Anterior cingulate cortex (tissue), 58 donors: ENCODE measurements at places on chromosomes 3 and 15.

DNA sequence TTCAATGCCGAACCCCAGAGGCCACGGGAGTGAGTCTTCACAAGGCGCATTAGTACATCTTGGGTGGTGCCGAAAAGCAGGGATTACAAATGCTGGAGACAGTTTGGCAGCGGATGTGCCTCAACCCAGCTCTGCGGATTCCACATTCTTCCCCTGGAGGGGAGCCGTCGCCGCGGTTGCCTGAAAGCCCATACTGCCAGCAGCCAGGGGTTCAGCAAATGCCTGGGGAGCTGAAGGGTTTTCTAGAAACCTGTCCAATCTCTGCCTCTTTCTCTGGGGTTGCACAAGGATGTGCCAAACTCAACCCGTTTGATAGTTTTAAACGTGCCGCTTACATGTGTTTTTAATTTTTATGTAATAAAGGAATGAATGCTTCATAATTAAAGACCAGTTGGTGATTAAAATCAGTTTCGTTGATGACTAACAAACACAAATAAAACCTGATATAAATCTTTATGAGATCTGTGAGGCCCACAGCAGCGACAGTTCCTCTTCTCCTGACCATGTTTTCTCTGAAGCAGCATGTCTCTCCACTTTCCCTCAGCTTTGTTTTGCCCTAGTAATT, 74.6 kb upstream of the LEKR1 start:
- DNase-seq: no peak

GRCh38 chr15:55661428-55661827, 73.3 kb upstream of the PYGO1 start:
- no peak for DNase-seq

DNA sequence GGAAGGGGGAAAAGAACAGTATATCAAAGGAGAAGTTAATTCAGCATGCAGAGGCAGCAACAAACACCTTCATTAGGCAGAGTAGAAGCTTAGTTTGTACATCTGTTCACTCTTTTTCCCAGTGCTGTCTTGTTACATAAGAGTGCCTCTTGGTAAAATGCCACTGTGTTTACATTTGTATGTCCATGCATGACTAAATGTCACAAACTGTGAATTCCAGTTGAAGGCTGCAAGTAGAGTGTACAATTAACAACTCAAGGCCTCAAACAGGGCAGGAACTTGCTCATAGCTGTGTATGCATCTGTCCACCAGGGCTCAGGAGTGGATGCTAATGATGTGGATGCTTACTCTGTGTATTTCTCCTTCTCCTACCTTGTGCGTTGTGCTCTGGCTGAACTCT, 214.2 kb upstream of the TPM1 start:
- DNase-seq: no peak

DNA sequence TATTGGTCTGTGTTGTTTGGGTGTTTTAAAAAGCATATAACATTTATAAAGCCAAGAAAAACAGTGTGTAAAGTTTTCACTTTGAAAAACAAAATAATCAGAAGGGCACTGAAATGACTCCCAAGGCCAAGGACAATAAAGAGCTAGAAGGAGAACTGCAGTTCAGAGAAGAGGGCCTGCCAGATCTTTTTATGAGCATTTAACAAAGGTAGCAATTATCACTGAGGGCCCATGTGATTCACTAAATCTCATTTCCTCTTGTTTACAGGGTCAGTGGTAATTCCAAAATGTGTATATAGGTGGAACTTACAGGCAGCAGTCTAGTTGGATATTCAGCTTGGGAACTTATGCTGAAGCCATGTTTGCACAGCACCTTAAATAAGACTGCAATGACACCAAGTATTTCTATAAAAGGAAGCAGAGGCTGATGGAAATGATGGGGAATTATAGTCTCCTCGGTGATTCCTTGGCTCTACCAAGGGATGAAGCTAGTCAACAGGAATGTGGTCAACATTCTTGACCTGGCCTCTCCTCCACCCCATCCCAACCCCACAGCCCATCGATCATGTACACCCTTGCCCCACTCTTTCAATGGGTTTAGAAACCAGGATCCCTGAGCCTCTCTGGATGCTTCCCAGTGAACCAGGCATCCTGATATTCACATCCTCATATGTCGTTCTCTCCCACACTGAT, 54.4 kb upstream of the THUMPD3 start:
- no peak for DNase-seq

DNA sequence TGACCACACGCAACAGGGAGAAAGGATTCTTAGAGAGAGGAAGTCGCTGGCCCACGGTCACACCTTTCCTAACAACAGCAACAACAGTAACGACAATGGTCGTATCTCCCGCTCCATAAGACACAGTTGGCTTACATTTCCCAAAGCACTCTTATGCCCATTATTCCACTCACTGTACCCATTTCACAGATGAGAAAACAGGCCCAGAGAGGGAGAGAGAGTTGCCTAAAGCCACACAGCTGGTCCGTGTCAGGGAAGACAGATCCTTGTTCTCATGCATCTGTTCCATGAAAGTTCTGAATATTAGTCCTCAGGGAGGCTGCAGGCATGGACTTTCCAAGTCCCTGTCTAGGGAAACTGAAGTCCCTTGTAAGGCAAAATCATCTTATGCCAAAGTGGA, 42.0 kb upstream of the ATP2B2 start:
- DNase-seq: no peak

DNA sequence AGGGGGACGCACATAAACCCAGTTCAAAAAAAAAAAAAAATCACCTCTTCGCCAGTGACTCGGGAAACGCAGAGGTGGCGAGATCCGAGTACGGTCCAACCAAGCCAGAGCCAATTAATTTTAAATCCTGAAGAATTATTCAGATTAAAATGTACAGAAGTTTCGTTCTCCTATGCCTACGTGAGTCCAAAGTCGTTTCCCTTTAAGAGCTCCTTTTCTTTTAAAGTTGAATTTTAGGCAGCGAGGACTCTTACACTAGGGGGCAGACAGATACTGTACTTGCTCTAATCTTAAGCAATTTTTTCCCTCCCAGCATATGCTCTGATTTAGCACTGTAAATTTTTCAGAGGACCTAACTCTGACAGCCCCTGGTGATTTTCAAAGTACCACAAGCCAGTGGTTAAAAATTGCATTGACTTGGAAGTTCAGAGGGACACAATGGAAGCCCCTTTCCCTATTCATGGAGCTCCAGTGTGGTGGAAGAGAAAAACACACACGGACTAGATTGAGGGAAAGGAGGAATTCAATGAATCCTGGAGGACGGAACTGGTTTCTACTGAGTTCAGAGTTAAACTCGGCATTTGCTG, 3.3 kb upstream of the NR2F2 start:
- no peak for DNase-seq

GRCh38 chr3:142947799-142948575, 15.5 kb downstream of the PAQR9 start:
- no peak for DNase-seq

GRCh38 chr15:85402195-85402881, 21.9 kb downstream of the AKAP13 start:
- DNase-seq: no peak

GRCh38 chr3:66198437-66199088, 22.2 kb upstream of the SLC25A26 start:
- DNase-seq: no peak

DNA sequence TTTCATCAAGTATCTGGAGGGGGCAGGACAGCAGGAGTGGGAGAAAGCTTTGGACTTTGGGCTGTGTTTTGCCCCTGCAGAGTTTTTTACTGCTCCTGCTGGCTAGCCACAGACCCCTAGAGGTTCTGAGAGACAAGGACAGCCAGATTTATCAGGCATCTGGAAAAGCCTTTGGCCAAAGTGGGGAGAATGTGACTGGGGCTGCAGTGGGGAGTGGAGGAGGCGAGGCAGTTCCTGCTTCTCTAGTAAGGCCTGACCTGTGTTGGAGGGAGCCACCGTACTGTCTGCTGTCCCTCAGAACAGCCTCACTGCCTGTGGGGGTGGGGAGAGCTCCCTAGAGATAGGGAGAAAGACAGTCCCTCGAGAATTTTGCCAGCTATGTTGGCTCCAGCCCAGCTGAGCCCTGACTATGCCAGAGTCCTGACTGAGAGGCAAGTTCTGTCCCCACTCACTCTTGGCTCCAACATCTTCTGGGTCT, 2.2 kb downstream of the ALPK3 start:
- no peak for DNase-seq

DNA sequence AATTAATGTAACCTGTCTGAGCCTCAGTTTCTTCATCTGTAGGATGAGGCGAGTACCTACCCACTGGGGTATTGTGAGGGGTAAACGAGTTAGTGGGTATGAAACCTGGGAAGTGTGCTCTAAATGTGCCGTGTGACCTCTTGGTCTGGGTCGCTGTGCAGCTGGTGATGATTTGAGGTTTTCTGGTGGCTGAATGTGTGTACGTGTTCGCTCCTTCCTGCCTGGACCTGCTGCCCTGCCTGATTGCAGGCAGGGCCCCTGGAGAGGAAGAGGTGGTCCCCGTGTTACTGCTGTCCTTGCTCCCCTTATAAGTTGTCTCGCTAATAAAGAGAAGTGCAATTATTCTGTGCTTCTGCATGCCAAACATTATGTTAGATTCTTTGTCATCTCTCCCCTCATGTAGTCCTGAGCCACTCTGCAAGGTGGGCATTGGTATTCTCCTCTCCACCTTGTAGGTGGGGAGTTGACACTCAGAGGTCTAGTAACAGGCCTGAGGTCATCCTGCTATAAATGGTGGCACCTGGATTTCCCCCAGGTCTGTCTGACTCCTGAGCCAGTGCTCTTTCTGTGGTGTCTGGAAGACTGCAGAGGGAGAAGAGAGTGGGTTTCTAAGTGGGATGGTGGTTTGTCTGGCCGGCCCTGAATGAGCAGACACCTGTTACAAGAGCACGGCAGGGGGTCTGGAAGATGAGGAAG, 15.7 kb downstream of the PDIA5 start:
- no peak for DNase-seq

GRCh38 chr15:75456710-75457109, 5.2 kb upstream of the SIN3A start:
- peak; percentile 19 for DNase-seq

DNA sequence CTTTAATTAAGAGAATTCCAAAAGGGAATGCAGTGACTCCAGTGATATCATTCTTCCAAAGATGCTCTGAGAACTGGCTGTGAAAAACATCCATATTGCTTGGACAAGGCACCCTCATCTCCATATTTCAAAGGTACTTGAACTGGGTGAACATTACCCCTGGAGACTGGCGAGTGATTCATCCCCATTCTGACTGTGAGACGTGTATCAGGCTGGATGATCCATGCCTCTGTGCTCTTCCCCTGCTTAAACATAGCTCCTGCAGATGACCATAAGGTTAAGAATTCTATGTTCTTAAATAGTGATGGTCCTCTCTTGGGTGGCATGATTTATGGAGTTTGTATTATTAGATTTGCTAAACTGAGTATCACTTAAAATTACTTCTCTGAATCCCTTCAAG, 137.8 kb downstream of the GABRB3 start:
- DNase-seq: no peak

GRCh38 chr15:65578904-65579728, 31.8 kb downstream of the INTS14 start:
- no peak for DNase-seq

DNA sequence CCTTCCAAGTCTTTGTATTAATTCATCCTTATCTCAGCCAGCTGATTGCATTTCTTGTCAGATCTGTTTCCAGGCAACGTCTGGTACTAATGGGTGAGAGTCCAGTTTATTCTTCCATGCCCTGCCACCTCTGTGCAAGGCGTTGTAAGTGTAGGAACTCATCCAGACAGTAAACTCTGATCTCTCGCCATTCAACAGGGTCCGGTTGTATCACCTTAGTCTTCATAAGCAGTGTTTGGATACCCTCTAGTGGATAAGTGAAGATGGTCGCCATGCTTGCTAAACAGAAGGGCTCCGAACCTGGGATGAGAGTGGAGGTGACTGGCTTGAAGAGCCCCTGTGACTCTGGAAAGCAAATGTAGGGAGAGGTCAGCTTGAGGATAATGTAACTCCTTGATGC, 51.6 kb upstream of the CMTM7 start:
- DNase-seq: no peak

DNA sequence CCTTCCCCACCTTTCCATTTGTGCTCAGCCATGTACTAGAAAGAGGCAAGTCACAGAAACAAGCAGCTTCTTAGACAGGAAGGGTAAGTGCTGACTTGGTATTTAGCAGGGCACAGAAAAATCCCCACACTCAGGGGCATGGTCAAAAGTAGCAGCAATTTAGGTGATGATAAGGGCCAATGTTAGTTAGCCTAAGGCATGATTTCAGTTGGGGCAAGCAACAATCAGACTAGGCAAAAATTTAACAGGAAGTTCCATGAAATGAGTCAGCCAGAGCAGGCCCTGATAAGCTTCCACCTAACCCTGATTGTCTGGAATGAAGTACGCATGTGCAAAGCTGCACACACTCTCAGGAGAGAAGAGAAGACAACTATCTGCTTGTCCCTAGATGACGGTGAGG, 423.4 kb upstream of the UBE2E2 start:
- no peak for DNase-seq

DNA sequence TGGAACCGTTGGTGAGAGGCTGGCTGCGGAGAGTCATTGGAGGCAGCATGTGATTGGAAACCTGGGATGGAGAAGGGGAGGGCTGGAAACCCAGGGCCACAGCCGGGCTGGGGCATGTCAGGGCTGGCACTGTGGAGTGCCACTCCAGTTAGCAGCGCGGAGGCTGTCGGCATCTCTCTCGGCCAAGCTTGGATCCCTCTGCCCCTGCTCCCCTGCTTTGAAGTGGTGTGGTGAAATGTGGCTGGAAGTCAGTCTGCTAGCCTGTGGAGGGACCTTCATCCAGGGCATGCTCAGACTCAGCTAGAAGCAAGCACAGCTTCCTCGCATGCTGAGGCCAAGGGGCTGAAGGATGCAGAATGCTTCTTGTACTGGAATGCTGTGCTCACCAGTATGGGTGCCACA, 13.5 kb downstream of the SLCO3A1 start:
- DNase-seq: peak; percentile 47

GRCh38 chr3:158733656-158734055, 1.4 kb upstream of the RARRES1 start:
- no peak for DNase-seq

- no peak for DNase-seq
These were observed 23.9 kb downstream of the DPH6 start for GRCh38 chr15:35522061-35522460.

- no peak for DNase-seq
These were observed 32.2 kb downstream of the GPR176 start for GRCh38 chr15:39887832-39888231.

- DNase-seq: no peak
These were observed 15.2 kb downstream of the GXYLT2 start for GRCh38 chr3:72903004-72903403.

DNA sequence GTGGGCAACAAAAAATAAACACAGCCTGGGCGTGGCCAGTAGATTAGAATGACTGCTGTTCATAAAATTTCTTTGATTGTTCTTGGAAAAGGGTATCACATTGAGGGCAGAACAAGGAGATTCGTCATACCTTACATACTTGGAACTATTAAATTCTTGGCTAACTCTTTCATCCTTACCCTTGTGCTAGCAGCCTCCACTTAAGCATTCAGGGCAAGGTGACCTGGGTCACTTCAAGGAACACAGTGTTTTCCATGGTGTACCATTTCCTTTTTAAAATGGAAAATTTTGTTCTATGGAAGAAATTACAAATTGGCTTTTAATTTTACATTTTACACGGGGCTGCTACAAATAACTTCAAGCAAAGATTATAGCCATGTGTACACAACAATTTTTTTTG, 60.8 kb downstream of the MINDY4B start:
- DNase-seq: no peak

- DNase-seq: no peak
These were observed 152.7 kb downstream of the NFKBIZ start for GRCh38 chr3:102002056-102002455.

- DNase-seq: no peak
These were observed 8.7 kb upstream of the MESP2 start for GRCh38 chr15:89767411-89767915.

GRCh38 chr3:197305854-197306253, 7.4 kb upstream of the DLG1 start:
- DNase-seq: no peak

GRCh38 chr3:16332904-16333426, 68.0 kb downstream of the OXNAD1 start:
- DNase-seq: no peak
